ENCODE measurements at places on chromosomes 6 and 20.

DNA sequence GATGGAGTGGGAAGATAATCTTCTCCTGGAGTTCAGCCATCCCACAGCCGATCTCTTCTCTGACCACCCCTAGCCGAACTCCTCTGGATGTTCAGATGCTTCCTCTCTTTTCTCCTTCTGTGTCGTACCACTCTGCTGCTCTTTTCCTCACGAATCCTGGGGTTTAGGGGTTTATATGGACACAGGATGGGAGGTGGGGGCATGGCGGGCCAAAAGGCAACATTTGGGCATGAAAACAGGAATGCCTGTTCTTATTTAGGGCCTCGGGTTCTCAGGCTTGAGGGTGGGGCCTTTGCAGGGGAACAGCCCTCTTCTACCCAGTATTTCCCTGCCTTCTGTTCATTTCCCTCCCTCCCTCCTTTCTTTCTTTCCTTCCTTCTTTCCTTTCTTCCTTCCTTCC lies 112.7 kb downstream of the SLC35B3 start:
- DNase-seq: no peak

DNA sequence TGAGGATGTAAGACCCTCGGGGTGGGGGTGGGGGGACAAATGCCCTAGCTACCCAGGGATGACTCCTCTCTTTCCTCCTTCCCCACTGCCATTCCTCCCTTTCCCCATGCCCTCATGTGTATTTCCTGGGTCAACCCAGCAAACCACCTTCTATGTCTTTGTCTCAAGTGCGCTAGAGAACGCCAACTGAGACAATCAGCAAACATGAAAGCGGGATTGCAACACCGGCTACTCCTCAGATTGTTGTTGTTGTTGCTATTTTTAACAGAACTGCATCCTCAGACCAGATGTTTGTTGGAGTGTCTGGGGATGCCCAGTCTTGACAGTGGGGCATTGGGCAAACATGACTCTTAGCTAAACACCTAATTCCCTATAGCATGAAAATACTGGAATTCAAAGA lies 39.3 kb upstream of the HIVEP1 start:
- DNase-seq: peak; percentile 62

GRCh38 chr6:15230827-15231226 lies 15.0 kb upstream of the JARID2 start:
- DNase-seq: no peak

DNA sequence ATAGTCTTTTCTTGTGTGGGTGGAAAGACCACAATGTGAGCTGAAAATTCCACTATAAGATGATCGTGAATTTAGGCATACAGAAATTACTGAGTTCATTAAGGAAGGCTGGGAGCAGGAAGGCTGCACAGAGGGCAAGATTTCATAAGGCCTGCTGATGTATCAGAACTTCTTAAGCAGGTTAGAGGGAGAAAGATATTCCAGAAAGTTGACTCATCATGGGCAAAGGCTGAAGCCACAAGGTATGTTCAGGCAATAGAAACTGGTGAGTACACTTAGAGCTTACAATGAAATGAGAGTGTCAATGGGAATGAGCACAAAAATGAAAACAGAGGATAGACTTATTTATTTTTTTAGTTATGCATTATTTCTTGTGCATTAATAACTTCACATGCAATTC lies 618.6 kb downstream of the CBLN4 start:
- DNase-seq: no peak

GRCh38 chr6:123042401-123042800 lies 46.4 kb downstream of the CLVS2 start:
- DNase-seq: no peak

DNA sequence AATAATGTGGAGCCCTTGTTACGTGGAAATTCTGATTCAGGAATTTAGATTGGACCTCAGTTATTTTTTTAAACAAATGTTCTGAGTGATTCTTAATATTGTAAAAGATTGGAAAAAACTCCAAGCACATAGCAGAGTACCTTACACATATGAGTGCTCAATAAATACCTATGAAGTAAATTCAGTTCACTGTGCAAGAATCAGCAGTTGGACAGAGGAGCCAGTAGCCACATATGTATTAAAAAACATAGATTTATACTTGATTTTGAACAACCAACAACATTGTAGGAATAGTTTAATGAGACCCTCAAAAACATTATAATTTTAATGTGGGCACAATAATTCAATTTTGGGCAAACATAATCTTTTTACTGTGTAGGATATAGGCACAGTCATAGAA lies 109.3 kb upstream of the B3GAT2 start:
- DNase-seq: peak; percentile 5

DNA sequence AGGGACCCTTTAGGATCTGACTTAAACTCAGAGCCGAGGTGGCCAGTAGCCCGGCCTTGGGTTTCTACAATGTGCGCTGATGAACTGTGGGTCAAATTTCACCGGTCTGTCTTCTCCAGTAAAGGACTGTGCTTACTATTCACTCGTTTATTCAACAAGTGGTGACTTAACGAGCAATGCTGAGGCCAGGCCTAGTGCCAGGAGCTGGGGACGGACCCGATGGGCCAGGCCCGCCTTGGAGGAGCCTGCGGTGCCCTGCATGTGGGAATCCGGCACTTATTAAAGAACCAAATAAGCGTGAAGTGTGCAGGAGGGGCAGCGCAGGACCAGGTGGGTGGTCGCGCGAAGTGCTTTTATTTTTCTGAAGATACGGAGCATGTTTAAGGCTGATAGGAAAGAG lies 24.0 kb downstream of the CTCFL start:
- DNase-seq: no peak

DNA sequence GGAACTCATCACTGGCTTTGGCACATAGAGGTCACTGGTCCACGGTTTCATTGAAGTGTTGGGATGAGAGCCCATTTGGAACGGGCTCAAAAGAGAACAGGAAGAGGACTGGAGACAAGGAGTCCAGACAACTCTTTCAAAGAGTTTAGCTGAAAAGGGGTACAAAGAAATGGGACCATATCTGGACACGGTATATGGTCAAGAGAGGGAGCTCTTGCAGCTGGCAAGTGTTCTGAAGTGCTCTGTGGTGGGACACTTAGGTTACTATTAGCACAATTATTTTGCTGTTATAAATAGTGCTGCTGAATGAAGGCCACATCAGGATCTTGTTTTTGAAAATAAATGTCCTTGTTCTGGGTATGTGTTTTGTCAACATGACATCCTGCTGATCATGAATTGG lies 4.6 kb downstream of the SGK2 start:
- DNase-seq: no peak

- no peak for DNase-seq
These were observed 54.1 kb upstream of the PDE7B start for GRCh38 chr6:135797361-135797760.

GRCh38 chr20:47489448-47489872 lies 12.2 kb upstream of the NCOA3 start:
- DNase-seq: no peak

DNA sequence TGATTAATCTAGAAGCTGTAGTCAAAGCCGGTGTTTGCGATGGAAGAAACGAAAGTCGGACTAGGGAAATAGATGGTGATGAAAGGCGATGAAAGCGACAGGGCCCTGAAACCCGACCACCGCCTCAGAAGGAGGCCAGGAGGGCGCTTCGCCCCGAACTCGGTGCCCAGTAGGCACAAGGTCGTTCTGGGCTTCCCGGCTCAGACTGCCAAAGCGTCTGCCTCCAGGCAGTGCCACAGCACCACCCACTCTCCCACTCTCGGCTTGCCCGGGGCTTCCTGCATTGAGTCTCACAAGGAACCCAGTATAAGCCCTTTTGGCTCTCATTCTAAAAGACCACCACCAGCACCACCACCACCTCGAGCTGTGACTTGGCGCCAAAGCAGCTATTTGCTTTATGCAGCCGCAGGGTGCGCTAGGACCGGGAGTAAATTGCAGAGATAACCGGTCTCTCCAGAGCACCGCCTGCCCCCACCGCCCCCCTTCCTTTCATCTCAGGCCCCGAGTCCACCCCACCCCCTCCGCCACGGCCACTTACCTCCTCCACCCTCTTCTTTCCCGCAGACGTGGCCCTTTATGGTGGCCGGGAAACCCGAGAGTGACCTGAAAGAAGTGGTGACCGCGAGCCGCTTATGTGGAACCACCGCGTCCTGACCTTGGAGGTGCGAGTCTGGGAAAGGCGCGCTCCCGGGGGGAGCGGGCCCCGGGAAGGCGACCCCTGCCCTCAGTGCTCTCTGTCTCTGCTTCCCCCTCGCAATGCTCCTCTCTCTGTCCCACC lies 2.4 kb downstream of the TCF21 start:
- DNase-seq: no peak

DNA sequence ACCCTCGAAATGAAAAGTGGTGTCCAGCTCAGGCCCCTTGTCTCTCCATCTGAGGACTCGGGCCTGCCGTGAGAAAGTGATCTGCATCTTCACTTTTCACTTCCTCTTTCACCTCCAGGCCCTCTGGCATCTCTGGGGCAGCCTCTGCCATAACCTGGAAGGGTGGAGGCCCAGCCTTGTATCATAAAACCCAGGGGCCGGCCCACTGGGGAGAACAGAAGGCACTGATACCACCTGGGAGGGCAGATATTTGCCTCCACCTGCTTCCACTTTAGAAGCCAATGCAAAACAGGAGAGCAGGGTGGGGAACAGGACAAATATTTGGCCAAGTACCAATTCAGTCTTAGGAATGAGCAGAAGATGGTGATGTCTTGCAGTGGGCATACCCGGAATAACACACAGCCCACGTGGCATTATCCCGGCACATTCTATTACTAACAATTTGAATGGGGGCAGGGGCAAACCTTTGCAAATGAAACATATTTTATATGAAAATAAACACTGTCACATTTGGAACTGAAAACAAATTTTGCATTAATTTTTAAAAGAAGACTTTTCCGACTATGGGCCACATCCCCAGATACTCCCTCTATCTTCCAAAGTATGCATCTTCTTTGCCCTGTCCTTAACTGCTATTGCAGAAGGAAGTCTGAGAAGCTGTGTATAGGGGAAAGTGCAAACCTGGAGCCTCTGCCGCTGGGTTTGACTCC lies 69.2 kb upstream of the TBC1D7 start:
- no peak for DNase-seq

DNA sequence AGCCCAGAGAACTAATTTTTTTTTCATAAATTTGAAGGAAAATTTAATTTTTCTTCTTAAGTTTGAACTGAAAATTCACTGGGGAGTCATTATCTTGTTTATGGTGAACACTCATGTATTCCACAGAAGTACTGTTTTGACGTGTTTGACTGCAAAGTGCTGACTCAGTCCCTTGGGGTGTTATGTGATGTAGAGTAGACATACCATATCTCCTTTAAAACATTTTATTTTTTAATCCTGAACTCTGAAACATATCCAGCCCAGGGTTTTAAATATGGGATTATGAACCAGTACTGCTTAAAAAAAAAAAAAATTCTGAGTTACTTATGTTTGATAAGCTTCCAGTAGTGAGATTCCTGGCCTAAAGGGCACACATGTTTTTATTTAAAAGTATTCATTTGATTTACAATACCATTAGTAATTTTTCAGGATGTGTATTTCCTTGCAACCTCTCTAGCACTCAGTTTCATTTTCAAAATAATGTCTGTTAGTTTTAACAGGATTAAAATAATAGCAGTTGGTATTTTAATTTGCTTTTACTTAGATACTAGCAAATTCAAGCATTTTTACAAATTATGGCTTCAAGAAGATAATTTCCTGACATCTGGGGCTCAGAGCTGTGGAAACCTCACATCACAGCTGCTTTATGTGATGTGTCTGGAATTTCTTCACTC lies 81.7 kb upstream of the PDE10A start:
- DNase-seq: peak; percentile 10

- DNase-seq: no peak
These were observed 731.5 kb upstream of the EPHA7 start for GRCh38 chr6:94150886-94151285.

GRCh38 chr20:15992564-15992963 lies 580.7 kb downstream of the KIF16B start:
- peak; percentile 1 for DNase-seq

DNA sequence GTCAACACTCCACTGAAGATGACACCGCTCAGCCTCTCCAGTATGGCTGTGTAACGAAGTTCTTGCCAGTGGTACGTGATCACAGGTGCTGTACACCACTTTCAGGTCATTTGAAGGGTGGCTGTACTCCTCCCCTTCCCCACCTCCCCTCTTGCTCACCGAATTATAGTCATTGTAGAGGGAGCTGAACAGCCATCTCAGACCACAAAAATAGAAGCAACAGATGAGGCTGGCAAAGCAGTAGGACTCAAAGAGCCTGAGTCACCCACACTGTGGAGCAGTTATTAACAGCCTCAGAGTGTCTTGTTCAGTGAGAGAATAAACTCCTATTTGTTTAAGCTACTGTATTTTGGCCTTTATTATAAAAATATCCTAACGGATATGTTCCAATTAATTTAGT lies 192.5 kb upstream of the MCHR2 start:
- DNase-seq: no peak
